ENCODE measurements at places on chromosomes 7 and 10.

GRCh38 chr10:44960088-44960460 lies 472 bp downstream of the RASSF4 start:
- no peak for DNase-seq

DNA sequence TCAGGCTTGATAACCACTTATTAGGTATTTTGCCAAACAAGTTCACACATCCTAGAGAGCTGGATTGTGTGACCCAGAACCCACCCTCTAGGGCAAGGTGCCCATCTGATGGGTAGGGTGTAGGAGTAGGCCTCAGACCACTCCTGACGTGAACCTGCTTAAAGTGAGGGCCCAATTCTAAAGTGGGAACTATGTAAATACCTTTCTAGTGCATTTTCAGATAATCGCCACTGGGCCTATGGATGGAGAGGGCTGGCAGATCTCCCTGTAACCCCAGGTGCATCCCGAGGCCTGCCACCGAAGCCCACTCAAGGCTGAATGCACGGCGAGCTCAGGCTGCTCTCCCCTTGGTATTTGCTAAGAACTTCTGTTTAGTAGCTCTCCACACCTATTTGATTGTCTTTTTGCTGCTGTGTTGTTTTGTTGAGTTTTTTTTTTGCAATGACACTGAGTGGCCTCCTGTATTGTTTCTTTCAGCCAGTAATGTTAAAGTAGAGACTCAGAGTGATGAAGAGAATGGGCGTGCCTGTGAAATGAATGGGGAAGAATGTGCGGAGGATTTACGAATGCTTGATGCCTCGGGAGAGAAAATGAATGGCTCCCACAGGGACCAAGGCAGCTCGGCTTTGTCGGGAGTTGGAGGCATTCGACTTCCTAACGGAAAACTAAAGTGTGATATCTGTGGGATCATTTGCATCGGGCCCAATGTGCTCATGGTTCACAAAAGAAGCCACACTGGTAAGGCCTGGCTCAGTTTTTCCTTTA lies 71.7 kb downstream of the IKZF1 start:
- no peak for DNase-seq

DNA sequence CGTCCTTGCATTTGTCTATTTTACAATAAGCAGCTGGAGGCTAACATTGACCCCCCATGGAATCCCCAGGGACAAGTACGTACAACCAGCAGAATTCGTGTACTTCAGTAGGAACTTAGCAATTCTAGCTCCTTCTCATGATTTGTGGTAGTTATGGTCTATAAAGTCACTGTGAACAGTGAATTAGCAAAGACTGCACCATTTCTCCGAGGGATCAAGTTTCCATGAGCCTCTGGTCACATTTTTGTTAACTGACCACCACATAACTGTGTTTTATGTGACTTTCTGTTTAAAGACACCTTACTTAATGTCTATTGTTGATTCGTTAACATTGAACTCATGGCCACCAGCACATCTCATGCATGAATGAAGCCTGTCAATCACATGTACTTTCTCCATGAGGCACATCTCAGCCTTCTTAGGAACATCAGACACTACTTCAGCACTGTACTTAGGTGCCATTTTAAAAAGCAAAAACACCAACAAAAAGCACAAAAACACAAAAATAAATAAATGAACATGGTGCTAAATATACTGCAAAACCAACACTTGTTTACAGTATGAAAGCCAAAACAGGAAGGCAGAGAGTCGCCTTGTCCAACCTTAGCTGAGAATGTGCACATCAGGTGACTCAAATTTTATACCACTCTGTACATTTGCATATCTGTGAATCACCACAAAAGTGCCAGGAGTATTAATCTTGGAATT lies 9.0 kb upstream of the UCN3 start:
- no peak for DNase-seq

GRCh38 chr10:93542358-93542791 lies 24.1 kb upstream of the FFAR4 start:
- no peak for DNase-seq

DNA sequence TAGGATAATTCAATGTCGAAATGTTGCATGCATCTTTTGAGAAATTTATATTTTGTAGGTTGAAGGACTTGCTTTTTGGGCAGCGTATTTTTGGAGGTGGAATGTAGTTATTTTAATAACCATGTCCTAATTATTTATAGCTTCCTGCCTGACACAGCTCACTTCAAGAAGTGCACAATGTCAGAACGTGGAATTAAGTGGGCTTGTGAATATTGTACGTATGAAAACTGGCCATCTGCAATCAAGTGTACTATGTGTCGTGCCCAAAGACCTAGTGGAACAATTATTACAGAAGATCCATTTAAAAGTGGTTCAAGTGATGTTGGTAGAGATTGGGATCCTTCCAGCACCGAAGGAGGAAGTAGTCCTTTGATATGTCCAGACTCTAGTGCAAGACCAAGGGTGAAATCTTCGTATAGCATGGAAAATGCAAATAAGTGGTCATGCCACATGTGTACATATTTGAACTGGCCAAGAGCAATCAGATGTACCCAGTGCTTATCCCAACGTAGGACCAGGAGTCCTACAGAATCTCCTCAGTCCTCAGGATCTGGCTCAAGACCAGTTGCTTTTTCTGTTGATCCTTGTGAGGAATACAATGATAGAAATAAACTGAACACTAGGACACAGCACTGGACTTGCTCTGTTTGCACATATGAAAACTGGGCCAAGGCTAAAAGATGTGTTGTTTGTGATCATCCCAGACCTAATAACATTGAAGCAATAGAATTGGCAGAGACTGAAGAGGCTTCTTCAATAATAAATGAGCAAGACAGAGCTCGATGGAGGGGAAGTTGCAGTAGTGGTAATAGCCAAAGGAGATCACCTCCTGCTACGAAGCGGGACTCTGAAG lies 620 bp downstream of the ZRANB1 start:
- no peak for DNase-seq

DNA sequence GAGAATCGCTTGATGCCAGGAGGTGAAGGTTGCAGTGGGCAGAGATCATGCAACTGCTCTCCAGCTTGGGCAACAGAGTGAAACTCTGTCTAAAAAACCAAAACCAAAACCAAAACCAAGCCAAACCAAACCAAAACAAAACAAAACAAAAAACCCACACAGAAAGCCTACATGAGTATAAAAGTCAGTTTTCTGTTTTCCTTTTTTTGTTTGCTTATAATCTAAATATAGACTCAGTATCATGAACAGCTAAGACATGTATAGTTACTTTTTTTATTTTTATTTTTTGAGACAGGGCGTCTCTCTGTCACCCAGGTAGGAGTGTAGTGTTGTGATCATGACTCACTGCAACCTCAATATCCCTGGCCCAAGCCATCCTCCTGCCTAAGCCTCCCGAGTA lies 16.8 kb upstream of the MTPN start:
- no peak for DNase-seq

DNA sequence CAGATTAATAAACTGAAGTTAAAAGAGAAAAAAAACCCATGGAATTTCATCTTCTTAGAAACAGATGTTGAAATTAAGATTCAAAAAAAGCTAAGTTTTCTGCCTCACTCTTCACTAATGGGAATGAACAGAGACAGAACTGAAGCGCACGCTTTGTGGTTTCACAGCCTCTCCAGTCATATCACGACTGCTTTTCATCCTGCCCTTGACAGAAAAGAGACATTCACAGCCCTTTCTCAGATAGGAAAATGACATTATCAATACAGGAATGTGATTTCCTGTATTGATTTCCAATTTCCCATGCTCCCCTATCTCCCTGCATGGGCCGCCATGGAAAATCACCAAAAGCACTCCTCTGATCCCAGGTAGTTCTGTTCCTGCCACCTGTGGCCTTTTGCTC lies 108.2 kb downstream of the PFKFB3 start:
- no peak for DNase-seq

GRCh38 chr7:50397971-50398324 lies 52.2 kb downstream of the FIGNL1 start:
- DNase-seq: no peak

GRCh38 chr10:297567-297966 lies 162.3 kb downstream of the ZMYND11 start:
- no peak for DNase-seq

DNA sequence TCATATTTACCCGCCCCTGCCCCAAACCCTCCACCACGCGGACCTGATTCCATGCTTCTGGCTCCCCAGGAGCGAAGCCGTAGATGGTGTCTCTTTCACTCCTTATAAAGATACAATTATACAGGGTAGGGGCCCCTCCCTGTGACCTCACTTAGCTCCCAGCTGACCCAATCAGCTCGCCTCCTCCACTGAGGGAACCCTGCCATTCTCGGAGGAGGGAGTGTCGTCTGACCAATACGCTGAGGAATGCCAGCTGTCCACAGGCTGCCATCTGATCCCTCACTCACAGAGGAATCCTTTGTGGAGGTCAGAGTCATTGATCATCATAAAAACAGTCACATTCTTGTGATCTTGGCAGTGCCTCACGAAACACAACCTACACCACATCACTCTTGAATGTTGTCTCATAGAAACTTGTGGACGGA lies 67.5 kb upstream of the INSIG1 start:
- no peak for DNase-seq

DNA sequence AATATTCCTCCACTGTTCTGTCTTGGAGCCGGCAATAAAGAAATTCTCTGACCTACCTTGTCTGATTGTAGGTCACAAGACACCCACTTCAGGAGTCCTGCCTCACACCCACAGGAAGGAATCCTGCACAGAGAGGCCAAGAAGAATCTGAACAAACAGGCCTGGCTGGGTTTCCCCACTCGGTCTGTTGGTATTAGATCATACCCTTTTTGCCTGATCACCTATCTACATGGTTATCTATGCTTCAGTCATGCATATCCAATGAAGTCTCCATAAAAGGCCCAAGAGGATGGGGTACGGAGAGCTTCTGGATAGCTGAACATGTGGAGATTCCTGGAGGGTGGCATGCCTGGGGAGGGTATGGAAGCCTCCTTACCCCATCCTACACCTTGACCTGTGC lies 12.3 kb downstream of the OGDH start:
- no peak for DNase-seq

- no peak for DNase-seq
These were observed 14.1 kb downstream of the TRPV6 start for GRCh38 chr7:142871260-142872105.

DNA sequence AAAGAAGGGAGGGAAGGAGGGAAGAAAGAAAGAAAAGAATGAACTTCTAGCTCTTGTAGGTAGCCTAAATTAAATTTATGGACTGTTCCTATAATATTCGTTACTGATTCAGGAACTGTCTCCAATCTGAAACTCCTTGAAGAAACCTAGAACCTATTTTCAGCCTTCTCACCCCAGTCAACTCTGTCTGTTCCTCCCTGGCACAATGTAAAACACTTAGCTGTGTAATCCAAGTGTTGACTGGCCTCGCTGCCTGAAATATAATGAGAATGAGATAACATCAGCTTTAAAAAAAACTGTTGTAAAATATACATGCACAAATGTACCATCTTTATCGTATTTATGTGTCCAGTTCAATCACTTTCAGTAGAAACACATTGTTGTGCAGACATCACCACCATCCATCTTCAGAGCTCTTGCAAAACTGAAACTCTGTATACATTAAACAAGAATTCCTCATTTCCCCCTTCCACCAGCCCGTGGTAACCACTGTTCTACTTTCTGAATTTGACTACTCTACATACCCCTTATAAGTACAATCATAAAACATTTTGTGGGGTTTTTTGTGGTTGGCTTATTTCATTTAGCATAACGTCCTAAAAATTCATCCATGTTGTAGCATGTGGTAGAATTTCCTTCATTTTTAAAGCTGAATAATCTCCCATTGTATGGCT lies 6.3 kb upstream of the C7orf33 start:
- no peak for DNase-seq

- DNase-seq: no peak
These were observed 285 bp downstream of the CSTF2T start for GRCh38 chr10:51699145-51699474.

- DNase-seq: no peak
These were observed 34.7 kb downstream of the KCNH2 start for GRCh38 chr7:150943453-150943814.

- DNase-seq: no peak
These were observed 87.9 kb upstream of the GTF2I start for GRCh38 chr7:74569501-74570075.

DNA sequence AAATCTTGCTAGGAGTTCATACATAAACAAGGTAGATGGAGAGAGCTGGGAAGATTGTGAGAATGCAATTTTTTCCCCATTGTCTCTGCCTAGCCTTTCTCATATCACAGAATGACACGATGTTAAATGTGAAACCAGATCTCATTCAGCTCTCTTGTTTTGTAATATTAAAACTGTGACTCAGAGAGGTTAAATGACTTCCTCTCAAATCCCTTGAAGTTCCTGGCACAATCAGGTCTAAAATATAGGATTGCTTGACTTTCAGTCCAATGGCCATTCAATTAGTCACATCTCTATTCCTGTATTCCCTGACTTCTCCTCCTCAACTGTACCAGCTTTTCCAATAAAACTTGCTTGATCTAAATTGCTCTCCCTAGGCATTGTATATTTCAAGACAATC lies 3.1 kb downstream of the ANKRD22 start:
- DNase-seq: no peak

GRCh38 chr7:121419201-121420148 lies 23.4 kb upstream of the FAM3C start:
- no peak for DNase-seq

Measured in stimulated activated CD8-positive, alpha-beta memory T cell treated with anti-CD3 and anti-CD28 coated beads, Interleukin-15, amount 100 ng/mL, for 4 hours (primary cell).